ENCODE measurements at places on chromosomes 1 and 21.

DNA sequence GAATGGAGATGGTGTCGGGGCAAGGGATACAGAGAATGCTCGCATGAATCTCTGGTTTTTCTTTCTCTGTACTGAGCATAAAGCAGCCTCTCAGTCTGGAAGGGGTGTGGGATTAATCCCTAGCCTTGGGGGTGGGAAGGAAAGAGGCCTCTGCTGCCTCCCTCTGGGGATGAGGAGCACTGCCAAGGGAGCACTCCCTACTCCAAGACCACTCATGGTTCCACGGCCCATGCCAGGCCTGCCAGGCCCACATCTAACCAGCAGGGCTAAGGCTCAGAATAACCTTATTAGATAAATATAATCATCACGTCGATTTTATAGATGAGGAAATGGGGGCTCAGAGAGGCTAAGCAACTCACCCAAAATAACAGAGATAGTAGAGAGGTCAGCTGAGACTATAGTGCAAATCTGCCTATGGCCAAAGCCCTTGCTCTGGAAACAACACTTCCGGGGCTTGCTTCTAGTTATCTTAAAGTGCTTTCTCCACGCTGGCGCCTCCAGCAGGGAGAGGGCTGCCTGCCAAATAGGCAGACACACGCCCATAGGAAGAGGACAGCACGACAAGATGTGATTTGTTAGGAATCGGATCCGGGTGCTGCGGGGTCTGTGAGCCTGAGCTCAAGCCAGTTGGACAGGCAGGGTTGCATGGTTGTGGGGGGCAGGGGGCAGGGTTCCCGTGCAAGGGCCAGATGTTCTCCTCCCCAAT, 522 bp downstream of the TEX35 start:
- DNase-seq, result no peak

DNA sequence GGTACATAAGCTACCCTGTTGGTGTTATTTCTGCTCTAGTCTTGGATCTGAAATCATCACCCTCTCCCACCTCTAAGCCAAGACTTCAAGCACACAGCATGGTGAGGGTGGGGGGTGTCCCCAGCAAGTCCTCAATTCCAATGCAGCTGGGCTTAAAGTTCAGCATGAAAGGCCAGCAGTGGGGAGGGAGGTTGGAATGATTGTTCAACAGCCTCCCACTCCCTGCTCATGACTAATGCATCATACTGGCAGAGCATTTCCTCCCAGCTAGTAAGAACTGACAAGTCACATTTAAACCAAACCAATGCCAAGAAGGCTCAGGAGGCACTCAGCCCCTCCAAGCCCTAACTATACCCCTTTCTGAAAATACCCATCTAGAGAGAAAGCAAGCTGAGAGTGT, 50.1 kb downstream of the TIAM1 start:
- peak; percentile 76 for DNase-seq

DNA sequence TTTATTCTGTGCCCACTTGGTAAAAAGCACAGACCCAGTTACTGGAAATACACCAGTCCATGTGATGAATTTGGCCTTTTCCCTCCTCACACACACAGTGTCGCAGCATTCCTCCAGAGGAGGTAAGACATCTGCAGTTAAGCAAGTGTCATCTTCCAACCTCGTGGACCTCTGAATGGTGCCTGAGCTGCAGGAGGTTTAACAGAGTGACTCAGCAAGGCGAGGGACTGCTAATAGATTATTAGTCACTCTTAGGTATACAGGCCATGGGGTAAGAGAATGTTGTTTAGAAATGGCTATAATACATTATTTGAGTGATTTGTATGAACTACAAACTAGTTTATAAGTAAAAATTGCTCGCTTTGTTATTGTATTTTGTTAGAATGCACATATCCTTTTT, 8.6 kb upstream of the LRRC8B start:
- DNase-seq, result no peak

DNA sequence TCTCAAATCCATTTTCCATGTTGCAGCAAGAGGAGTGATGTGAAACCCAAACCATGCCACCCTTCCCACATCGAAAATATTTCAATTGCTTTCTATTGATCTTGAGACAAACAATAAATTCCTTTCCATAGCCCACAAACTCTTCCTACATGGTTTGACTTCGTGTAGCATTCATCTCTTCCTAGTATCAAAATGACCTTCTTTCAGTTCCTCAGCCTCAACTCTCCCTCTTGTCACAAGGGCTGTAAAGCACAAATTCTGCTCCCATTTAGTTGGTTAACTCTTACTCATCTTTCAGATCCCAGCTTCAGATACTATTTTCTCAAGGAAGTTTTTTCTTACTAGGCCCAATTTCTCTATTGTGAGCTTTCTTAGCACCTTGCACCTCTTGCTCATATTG, 99.0 kb downstream of the ZNF281 start:
- no peak for DNase-seq

DNA sequence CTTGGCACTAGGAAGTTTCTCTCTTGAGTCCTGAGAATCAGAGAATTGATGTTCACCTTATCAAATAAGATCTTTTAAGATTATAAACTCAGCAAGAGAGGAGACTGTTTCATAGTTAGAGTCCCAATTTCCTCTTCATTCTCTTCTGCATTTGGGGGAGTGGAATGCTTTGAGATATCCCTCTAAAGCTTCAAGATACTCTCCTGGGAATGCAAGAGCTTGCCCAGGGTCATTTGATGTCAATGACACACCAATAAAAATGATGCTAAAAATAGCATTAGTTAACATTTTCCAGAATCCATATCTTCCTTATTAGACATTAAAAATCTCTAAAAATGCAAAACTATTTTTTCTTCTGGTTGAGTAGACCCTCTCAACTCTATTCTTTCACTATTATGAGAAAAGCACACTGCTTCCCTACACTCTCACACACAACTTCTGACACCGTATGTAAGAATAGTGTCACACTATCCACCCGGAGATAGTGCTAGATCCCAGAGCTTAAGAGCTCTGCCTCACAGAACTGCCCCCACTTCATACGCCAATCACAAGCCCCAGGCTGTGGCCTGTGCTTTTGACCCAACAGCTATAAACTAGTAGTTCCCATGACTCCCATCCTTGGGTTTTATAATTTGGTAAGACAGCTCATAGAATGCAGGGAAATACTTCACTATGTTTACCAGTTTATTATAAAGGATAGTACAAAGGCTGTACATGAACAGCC, 399.9 kb upstream of the RUNX1 start:
- no peak for DNase-seq

GRCh38 chr1:74681449-74681848, 7.9 kb upstream of the ERICH3 start:
- DNase-seq, result no peak

GRCh38 chr1:156657741-156658319, 15.9 kb downstream of the BCAN start:
- no peak for DNase-seq

DNA sequence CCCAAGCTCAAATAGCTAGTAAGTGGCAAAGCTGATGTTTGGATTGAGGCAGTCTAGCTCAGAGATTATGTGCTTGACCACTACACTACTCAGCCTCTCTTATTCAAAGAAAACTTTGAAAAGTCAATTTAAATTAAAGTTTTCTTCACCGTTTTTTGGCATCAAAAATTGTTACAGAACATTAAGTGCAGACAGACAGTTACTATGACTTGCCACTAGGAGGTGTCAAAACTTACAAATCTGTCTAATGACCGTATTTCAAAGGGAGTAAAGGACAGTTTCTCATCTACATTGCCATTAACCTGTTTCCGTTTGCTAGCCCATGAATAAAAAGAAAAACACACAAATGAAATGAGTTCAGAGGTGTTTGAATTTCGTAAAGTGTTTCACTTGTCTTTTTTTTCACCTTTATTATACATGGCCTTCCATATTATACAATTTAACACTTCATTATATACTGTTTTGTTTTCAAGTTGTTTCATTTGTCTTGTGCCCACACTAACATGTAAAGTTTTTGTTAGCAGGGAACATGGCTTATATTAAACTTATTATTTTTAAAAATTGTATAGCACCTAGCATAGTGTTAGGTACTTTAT, 57.4 kb upstream of the MTF2 start:
- DNase-seq, result no peak

- DNase-seq, result no peak
These were observed 51.6 kb downstream of the BACH1 start for GRCh38 chr21:29350246-29350779.

- DNase-seq, result no peak
These were observed 24.9 kb downstream of the CSMD2 start for GRCh38 chr1:34140011-34140676.

DNA sequence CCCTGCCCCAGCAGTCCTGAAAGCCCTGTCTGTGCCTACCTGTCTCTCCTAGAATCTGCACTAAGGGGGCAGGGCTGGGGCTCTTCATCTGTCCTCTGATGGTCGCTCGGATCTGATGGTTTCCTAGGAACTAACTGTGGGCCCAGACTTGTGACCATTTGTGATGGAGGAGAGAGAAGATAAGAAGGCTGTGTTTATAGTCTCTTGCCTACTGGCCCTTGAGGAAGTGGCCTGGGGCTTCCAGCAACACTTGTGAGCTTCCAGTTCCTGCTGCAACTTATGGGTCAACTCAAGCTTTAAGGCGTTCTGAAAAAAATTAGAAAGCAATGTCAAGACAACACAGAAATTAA, 53.2 kb upstream of the SYNC start:
- no peak for DNase-seq

- no peak for DNase-seq
These were observed 49.0 kb upstream of the SYT14 start for GRCh38 chr1:209889077-209889418.

GRCh38 chr1:78058670-78059069, 12.9 kb downstream of the GIPC2 start:
- no peak for DNase-seq

Data from T-helper 2 cell treated with Interferon-gamma antibody and Interleukin-4, amounts not matched to agents 5 μg/mL and 100 μg/mL, for 36 hours (primary cell).